Upper lobe of right lung (tissue), 1 donor: ENCODE measurements at places on chromosomes 5 and 9. TPM values are rescaled to one million over a fixed set of nuclear protein-coding genes. Genes with fewer than 3 reads are reported as not detected.

GRCh38 chr9:87327575-87328125 lies 170.0 kb upstream of the DAPK1 start:
- H3K36me3 ChIP-seq = no peaks in the 10 kb centered on the region
- DNase-seq = no peak
- no peak overlapping the region for H3K27ac ChIP-seq
- peaks cover 6% of the 10 kb centered on the region for H3K27me3 ChIP-seq
- no peaks in the 10 kb centered on the region for H3K4me1 ChIP-seq

- H3K4me3 ChIP-seq = no peak overlapping the region
- no peak overlapping the region for H3K27ac ChIP-seq
- H3K36me3 ChIP-seq = no peaks in the 10 kb centered on the region
- H3K27me3 ChIP-seq = no peaks in the 10 kb centered on the region
Measured at GRCh38 chr5:33153831-33154230, 286.9 kb upstream of the TARS1 start.

DNA sequence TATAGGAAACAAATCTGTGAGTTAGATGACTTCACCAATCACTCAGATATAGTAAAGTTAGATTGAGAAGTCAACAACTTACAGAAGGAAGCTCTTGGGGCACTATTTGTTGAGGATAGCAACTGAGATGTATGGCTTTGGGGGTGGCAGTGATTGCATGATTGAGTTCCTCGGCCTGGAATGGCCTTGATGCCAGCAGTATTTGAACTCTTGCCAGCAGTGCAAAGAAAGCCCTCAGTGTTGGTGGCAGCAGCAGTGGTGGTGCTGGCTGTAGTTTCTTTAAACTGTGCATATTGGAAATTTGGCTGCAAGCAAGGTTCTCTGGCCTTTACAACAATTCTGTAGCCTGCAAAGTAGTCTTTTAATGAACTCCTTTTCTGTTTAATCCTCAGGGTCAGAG lies 41.4 kb upstream of the PJA2 start:
- peaks cover 19% of the 10 kb centered on the region for H3K4me1 ChIP-seq
- no peak overlapping the region for H3K4me3 ChIP-seq
- no peaks in the 10 kb centered on the region for H3K36me3 ChIP-seq
- H3K27me3 ChIP-seq = no peaks in the 10 kb centered on the region
- no peak for DNase-seq

FAT2 gene
- total RNA-seq = 0.41 TPM

- no peaks in the 10 kb centered on the region for H3K36me3 ChIP-seq
- H3K4me3 ChIP-seq = no peak overlapping the region
- no peaks in the 10 kb centered on the region for H3K27me3 ChIP-seq
- H3K4me1 ChIP-seq = no peaks in the 10 kb centered on the region
- no peak for DNase-seq
Measured at GRCh38 chr5:5350101-5350500, 72.4 kb upstream of the ICE1 start.

GRCh38 chr5:139711067-139711905 lies 63.1 kb downstream of the CXXC5 start:
- peaks cover 30% of the 10 kb centered on the region for H3K4me1 ChIP-seq
- no peak overlapping the region for H3K27ac ChIP-seq
- no peak for DNase-seq

GRCh38 chr5:33275921-33276627 lies 164.7 kb upstream of the TARS1 start:
- H3K4me3 ChIP-seq = no peak overlapping the region
- no peak for DNase-seq
- no peaks in the 10 kb centered on the region for H3K36me3 ChIP-seq
- H3K27ac ChIP-seq = no peak overlapping the region
- H3K27me3 ChIP-seq = no peaks in the 10 kb centered on the region

- no peak overlapping the region for H3K4me3 ChIP-seq
- H3K27me3 ChIP-seq = peaks cover 8% of the 10 kb centered on the region
- H3K4me1 ChIP-seq = no peaks in the 10 kb centered on the region
- H3K27ac ChIP-seq = no peak overlapping the region
- no peak for DNase-seq
- no peaks in the 10 kb centered on the region for H3K36me3 ChIP-seq
Measured at GRCh38 chr9:135612437-135612836, 26.9 kb downstream of the GLT6D1 start.

GRCh38 chr5:16048132-16048531 lies 131.5 kb downstream of the MARCHF11 start:
- H3K36me3 ChIP-seq = no peaks in the 10 kb centered on the region
- no peaks in the 10 kb centered on the region for H3K4me1 ChIP-seq
- H3K27me3 ChIP-seq = no peaks in the 10 kb centered on the region
- no peak overlapping the region for H3K4me3 ChIP-seq
- DNase-seq = no peak

UGT3A1 gene
- total RNA-seq = not detected

- H3K4me3 ChIP-seq = no peak overlapping the region
- no peaks in the 10 kb centered on the region for H3K27me3 ChIP-seq
- peaks cover 97% of the 10 kb centered on the region for H3K36me3 ChIP-seq
- no peak overlapping the region for H3K27ac ChIP-seq
- no peaks in the 10 kb centered on the region for H3K4me1 ChIP-seq
Measured at GRCh38 chr5:132886064-132886823, 12.8 kb downstream of the LEAP2 start.

CXCL14 gene
- 0.38 TPM for total RNA-seq

LRRC70 gene
- total RNA-seq = 2.4 TPM

GRCh38 chr9:68548241-68548640 lies 7.6 kb upstream of the TMEM252 start:
- H3K4me3 ChIP-seq = no peak overlapping the region
- no peak for DNase-seq
- no peaks in the 10 kb centered on the region for H3K27me3 ChIP-seq
- no peaks in the 10 kb centered on the region for H3K36me3 ChIP-seq
- H3K27ac ChIP-seq = peak overlapping the region; percentile 43

RABEPK gene
- 10.0 TPM for total RNA-seq

- H3K36me3 ChIP-seq = no peaks in the 10 kb centered on the region
- no peak for DNase-seq
- no peaks in the 10 kb centered on the region for H3K27me3 ChIP-seq
- H3K27ac ChIP-seq = no peak overlapping the region
Measured at GRCh38 chr9:1929722-1930244, 85.4 kb upstream of the SMARCA2 start.

DNA sequence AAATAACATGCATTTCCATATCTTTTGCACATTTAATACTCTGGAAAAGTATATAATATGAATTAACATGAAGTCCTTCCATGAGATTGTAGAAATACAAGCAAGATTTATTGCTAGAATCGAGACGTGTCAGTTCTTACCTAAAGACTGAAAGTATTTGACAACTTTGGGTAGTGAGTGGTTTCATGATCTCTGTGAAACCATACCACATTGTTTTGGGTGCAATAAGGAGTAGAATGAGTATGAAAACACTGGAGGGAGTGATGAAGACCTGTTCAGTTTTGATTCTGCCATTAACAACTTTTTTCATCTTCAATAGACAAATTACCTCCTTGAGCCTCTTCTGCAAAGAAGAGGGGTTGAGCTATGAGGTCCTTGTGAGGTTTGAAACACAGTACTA lies 133.7 kb downstream of the NUDT12 start:
- no peak overlapping the region for H3K27ac ChIP-seq
- H3K4me3 ChIP-seq = no peak overlapping the region
- no peak for DNase-seq
- no peaks in the 10 kb centered on the region for H3K27me3 ChIP-seq

C6 gene
- 0.69 TPM for total RNA-seq

- no peak overlapping the region for H3K4me3 ChIP-seq
- peaks cover 6% of the 10 kb centered on the region for H3K27me3 ChIP-seq
- peaks cover 13% of the 10 kb centered on the region for H3K4me1 ChIP-seq
- no peak for DNase-seq
- H3K27ac ChIP-seq = no peak overlapping the region
- H3K36me3 ChIP-seq = no peaks in the 10 kb centered on the region
Measured at GRCh38 chr5:135891268-135891667, 4.4 kb downstream of the IL9 start.

DNA sequence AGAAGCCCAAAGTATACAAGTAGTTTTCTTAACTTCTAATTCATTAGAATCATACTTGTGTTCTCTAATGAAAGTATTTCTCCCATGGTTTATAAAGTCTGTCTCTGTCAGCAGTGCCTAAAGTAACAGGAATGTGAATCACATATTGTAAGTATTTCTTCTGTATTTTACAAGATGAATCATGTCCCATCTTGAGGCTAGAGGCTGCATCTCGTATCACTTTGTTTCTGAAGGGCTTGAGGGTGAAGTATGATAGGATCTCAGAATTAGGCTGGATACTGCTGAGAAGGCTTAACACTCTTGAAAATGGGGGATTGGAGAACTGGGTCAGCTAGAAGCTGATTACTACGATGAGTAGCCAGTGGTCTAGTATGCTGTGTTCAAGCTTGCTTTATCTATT lies 242.2 kb upstream of the ACTBL2 start:
- no peak overlapping the region for H3K4me3 ChIP-seq
- no peaks in the 10 kb centered on the region for H3K27me3 ChIP-seq
- no peaks in the 10 kb centered on the region for H3K4me1 ChIP-seq
- H3K27ac ChIP-seq = no peak overlapping the region

FRRS1L gene
- total RNA-seq = 0.09 TPM

DNA sequence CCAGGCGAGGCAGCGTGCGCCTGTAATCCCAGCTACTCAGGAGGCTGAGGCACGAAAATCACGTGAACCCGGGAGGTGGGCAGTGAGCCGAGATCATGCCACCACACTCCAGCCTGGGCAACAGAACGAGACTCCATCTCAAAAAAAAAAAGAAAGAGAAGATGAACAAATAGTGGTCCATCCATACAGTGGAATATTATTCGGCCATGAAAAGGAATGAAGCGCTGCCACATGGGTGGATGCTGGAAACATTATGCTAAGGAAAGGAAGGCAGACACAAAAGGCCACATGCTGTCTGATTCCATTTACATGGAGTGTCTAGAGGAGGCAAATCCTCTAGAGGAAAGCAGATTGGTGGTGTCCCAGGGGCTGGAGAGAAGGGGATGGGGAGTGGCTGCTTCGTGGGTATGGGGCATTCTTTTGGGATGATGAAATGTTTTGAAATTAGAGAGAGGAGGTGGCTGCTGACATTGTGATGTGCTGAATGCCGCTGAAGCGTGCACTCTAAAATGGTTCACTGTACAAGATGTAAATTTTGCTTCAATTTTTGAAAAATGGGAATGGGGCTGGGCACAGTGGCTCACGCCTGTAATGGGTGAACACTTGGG lies 17.0 kb downstream of the PLPP7 start:
- no peaks in the 10 kb centered on the region for H3K36me3 ChIP-seq
- no peak overlapping the region for H3K4me3 ChIP-seq

CCDC152 gene
- total RNA-seq = 0.78 TPM

PTGDS gene
- total RNA-seq = 477 TPM

DNA sequence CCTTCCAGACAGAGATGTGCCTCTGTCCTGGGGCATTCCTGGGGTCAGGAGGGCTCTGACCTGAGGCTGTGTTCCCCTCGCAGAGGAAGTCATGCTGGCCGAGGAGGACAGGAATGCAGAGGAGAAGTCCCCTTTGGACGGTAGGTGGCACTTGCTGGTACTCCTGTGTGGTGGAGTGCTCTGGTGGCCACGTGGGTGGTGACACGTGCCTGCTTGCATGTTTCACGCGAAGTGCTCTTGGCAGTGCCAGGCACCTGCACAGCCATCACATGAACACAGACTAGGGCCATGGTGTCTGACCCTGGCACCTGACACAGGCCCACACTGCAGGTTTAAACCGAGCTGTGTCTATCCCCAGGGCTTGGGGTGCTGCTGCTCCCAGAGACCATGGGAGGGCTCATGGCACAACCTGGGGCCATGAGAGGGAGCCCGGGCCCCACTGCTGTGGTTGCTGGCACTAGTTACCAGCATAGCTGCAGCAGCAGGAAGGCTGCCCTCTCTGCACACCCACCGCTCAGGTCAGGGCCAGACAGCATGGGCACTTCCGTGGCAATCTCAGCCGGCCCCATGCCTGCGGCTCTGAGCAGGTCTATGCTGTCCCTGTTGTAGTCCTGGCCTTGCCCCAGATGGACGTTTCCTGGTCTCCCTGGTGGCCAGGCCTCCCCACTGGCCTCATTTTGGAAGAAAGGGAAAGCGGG lies 79.3 kb downstream of the CACNA1B start:
- no peak overlapping the region for H3K4me3 ChIP-seq
- no peak for DNase-seq
- no peak overlapping the region for H3K27ac ChIP-seq
- H3K4me1 ChIP-seq = no peaks in the 10 kb centered on the region
- H3K27me3 ChIP-seq = no peaks in the 10 kb centered on the region

DPH7 gene
- 30.2 TPM for total RNA-seq

CCIN gene
- total RNA-seq = not detected

DNA sequence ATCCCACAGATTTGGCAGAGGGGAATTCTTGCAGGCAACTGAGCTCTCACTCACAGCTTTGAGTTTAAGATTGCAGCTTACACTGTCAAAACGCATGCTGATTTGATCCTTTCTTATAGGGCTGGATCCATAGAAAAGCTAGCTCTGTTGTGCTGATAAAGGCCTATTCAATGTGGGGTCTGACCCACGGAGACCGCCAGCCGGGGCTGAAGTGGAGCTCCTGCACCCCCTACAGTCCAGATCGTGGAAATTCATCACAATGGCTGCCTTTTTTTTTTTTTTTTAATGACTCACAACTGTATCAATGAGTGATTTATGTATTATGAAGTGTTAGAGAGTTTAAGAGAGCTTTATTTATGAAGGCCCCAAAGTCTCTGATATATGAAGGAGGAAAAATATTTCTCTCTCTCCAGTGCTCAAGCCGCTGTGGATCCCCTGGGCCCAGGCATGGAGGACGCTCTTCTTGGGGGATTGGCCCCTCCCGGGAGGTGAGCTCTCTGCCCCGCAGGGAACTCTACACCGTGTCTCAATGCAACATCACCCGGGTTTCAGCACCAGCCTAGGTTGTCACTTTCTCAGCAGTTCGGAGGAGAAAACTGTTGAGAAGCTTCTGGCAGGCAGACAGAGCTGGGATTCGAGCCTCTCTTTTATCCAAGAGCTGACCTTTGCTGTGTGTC lies 700.2 kb downstream of the IRX1 start:
- no peaks in the 10 kb centered on the region for H3K36me3 ChIP-seq
- H3K4me1 ChIP-seq = no peaks in the 10 kb centered on the region
- no peaks in the 10 kb centered on the region for H3K27me3 ChIP-seq
- no peak for DNase-seq

TRIM36 gene
- total RNA-seq = 3.7 TPM

DNA sequence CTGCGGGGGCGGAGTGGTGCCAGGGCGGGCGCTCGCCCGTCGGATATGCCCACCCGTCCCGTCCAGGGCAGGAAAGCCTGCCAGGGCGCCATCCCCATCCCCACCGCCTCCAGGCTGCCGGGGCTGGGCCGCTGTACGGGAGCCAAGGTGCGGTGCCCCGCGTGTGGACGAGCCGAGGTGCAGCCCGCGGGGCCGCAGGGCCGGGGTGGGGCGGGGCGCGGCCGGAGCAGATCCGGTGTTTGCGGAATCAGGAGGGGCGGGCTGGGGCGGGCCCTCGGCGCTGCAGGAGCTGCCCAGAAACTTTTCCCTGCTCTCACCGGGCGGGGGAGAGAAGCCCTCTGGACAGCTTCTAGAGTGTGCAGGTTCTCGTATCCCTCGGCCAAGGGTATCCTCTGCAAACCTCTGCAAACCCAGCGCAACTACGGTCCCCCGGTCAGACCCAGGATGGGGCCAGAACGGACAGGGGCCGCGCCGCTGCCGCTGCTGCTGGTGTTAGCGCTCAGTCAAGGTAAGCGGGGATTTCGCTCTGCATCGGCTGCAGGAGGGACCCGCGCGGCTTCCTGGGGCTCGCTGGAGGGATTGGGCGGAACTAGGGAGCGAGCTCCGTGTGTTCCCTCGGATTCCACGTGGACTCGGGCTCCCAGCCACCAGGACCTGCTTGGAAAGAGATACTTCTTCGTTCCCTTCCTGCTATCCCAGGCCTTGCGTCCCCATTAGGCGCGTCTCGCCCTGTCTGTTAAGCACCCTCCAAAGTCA lies at the start of gene ITGA2:
ITGA2 (plus strand) TSS at position 328 of the 756 bp plus-strand sequence; CDS start at position 445, 117 bp downstream.
- peak within 1 kb of the TSS; percentile 69 for H3K4me3 ChIP-seq
- H3K27ac ChIP-seq = peak within 1 kb of the TSS; percentile 51
- DNase-seq = peak; percentile 78
- no peaks in the 10 kb centered on the region for H3K27me3 ChIP-seq
- H3K36me3 ChIP-seq = no peaks in the 10 kb centered on the region
- H3K4me1 ChIP-seq = peaks cover 19% of the 10 kb centered on the region
